CD4-positive, alpha-beta T cell (primary cell): ENCODE measurements at places on chromosomes 12 and 14.

- DNase-seq: no peak
Measured at GRCh38 chr12:28569698-28570411, 379.6 kb downstream of the CCDC91 start.

DNA sequence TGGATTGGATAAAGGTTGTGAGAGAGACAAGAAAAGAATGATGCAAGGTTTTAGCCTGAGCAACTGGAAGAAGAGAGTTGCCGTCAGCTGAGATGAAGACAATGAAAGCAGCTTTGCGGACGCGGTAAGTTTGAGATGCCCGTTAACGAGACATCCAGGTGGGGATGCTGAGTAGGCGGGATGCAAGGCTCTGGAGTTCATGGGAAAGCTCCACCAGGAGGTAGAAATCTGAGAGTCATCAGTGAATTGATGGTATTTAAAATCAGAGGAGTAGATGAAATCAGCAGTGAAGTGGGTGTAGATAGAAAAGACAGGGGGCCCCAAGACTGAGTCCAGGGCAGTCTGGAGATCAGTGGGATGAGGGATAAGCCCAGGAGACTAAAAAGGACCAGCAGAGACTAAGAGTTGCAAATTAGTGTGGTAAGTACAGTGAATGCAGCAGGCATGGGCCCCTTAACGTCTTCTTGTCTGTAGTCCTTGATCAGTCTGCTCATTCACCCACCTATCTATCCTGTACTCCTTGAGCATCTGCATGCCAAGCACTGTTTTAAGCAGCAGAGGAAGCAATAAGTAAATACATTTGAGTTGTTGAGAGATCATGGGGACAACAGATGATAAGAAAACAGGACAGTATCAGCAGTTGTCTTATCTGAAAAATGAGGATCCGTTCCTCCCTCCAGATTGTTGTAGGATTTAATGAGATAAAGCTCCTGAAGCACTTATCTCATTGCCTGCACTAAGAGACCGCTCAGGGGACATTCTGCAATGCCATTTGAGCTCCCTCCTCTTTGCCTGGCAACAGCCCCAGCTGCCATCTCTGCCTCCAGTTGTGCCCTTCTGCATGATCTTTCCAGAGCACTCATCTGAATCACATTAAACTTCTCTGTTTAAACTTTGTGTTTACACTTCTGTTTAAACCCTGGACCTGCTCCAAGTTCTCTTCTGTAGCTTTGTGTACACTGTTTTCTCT, 91.5 kb downstream of the APAF1 start:
- DNase-seq: no peak

DNA sequence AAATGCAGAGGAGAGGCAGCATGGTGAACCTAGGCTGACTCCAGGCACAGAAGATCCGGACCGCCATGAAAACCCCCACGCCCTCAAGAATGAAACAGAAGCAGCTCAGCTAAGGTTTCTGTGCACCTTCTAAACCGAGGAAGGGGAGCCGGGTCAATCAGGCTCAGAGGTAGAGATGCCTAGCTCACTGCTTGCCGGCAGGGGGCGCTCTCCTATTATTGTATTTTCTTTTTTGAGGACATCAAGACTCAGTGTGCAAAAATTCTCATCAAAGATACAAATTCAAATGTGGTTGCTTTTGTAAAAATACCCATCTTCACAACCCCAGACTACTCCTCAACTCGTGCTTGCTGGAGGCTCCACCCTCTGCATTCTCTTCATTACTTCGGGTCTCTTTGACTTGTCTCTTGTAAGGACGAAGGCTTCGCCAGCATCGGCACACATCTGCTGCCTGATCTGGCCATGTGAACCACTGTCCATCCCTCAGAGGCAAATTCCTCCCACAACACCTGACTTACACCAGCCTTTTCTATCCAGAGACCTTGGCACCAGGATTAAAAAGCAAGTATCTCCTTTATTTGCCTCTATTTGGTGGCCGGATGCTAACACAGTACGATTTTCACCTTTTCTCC, 33.4 kb upstream of the RNASE3 start:
- peak; percentile 67 for DNase-seq

DNA sequence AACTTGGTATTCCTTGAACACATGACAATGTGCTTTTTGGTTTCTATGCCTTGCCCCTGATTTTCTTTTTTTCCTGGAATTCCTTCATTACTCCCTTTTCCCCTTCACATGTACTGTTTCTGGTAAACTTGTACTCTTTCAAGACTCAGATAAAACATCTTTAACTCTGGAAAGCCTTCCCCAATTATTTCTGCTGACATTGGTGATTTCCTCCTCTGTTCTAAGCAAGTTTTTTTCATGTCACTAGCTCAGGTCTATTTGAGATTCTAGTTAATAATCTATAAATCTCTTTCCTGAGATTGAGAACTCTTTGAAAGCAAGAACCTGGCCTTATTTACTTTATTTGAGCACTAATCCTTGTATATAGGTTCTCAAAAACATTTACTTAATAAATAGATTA, 24.0 kb upstream of the PTPRQ start:
- no peak for DNase-seq
